ENCODE measurements at places on chromosomes 16 and 17.
A peak's percentile ranks its signal among the peaks of the same experiment; 100 is the strongest.

- no peak for DNase-seq
These were observed 26.1 kb downstream of the TRPV3 start for GRCh38 chr17:3531266-3532101.

DNA sequence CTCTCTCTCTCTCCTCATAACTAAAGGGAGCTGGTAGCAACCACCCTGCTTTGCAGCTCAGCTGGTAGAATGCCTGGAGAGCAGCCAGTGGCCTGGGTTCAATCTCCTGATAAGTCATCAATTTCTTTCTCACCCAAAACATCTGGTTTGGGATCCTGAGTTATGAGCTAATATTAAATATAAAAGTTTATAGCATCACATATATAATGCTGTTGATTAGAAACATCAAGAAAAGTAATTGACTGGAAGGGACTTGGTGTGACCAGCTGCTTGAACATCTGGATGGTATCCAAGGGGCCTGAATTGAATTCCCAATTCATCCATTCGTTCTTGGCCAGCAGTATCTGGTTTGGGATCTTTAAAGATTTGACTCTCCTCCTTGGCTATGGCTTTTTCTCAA is 12.2 kb upstream of the ELAC2 start:
- DNase-seq: no peak

DNA sequence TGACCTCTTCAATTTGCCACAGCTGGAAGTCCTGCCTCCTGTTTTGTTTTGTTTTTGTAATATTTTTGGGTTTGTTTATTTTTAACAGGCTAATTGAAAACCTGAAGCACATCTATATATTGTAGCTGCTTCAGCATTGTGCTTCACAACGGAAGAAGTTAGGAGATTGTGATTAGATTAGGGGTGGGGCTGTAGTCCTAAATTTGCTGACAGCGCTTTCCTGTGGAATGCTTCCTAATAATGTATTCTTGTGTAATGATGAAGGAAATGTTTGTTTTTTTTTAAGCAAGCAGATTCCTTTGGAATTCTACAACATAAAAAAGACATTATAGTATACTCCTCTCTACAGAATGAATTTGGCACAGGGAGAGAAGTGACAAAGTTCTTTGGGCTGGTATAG is 70.1 kb downstream of the NLK start:
- DNase-seq: no peak

GRCh38 chr16:81748476-81749198 is 30.5 kb upstream of the PLCG2 start:
- no peak for DNase-seq

DNA sequence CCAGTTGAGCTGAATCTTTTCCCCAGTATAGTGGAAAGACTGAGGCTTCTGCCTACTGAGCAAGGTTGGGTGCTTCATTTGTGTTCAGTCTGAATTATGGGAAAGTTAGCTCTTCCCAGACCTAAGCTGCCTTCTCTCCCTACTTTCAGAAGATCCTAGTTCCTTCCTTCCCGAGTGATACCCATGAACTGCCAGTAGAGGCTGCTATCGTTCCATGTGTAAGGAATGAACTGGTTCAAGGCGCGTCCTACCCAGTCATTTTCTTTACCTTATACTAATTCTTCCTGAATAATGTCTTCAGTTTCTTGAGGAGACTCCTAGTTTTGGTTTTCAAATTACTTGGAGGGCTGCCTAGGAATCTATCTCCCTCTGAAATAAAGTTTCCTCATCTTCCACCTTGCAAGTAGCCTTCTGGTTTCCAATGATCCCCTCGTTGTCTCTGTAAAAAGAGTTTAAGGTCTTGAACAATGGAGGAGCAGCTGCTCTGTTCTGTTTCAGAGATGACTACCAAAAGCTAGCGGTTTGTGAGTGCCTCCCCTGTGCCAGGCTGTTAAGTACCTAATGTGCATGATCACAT is 934 bp upstream of the AOC2 start:
- no peak for DNase-seq

GRCh38 chr17:27523712-27524111 is 67.5 kb downstream of the KSR1 start:
- DNase-seq: no peak

- DNase-seq: peak; percentile 53
These were observed 65.0 kb downstream of the MMD start for GRCh38 chr17:55356434-55357328.

DNA sequence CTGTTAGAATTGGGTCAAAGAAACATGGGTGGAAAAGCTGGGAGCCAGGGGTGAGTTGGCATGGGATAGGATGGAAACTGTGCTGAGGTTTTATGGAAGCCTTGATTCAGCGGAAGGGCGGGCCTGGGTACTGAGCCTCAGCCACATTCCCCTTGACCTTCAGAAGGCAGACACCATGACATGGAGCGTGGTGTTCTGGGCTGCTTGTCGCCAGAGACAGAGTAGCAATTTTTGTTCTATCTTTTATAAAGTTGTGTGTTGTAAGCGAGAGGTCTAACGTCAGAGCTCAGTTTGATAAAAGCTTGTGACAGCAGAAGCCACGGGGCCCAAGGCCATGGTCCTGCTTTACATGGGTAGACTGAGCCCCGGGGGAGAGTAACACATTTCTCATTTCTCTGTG is 50.2 kb downstream of the SLC47A1 start:
- DNase-seq: no peak

DNA sequence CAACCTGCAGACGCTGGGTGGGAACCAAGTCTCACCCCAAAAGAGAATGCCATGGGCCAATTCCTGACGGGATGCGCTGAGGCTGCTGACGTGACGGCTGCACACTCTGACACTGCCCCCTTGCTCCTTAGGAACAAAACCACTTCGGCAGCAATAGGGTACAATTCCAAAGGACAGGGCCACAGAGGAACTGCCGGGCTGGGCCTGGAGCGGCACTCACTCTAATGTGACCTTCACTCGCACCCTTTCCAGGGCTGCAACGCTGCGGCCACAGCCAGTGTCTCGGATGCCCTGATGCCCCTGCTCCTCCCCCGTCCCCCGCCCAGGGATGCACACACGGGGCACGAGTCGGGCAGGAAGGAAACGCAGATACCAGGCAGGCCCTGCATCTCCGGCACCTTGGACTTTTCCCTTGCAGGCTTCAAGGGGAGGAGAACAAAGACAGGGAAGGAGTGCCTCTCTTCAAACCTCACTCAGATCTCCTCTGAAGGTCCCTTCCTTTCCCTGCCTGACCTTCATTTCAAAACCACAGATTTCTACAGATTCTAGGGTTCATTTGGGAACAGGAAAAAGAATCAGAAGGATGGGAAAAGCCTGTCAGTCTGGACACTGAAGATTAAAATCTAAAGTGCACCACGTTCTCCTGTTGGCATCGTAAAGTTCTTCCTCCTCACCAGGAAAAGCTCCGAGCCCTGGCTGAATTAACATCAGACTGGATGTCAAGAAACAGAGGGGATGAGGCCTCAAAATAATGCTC is 2.3 kb downstream of the PITPNA start:
- DNase-seq: no peak
